ENCODE measurements at places on chromosomes 2 and 18.
A peak's percentile ranks its signal among the peaks of the same experiment; 100 is the strongest.

DNA sequence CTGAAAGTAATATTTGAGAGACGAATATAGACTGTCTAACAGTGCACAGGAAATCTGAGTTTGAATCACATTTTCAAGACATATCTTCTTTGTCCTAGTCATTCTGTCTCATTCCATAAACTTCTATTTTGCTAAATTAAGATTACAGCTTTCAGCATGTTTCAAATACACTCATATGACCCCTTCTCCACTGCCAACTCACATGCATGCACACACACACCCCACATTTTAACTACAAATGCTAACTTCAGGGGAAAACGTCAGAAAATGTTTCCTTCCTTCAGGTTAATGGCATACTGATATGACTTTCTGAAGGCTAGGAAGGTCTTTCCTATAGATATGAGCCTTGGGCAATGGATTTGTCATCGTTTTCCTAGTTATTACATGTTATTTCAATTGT, 373.7 kb downstream of the RBM43 start:
- DNase-seq = no peak

DNA sequence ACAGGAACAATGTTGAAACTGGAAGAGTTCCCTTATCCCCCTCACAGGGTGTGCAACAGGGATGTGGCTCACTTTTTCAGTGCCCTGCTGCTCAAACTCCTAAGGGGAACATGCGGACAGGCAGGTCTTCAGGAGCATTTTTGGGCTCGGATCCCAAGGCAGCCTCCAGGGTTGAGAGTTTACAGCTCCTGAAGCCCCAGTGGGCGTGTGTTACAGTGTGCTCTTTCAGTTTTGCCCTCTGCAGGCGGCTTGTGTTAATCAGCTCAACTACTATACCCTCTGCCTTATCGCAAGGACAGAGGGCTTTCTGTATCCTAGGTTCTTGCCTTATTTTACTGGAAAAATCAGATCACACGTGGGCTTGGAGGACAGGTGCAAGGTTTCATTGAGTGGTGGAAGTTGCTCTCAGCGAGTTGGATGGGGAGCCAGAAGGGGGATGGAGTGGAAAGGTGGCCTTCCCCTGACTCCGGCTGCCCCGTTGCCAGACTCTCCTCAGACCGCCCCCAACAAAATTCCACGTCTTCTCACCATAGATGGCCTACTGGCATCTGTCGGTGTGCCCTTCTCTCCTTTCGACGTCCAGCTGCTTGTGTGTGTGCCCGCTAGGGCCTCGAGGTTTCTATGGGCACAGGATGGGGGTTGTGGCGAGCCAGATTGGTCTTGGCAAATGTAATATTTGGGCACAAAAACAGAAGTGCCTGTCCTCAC, 541.9 kb downstream of the TMX3 start:
- no peak for DNase-seq

GRCh38 chr2:119371111-119371510, 4.3 kb downstream of the DBI start:
- peak; percentile 91 for DNase-seq

GRCh38 chr2:152155209-152155608, 20.4 kb downstream of the STAM2 start:
- no peak for DNase-seq

- no peak for DNase-seq
Observed at GRCh38 chr2:204896146-204896545, 350.9 kb downstream of the PARD3B start.

DNA sequence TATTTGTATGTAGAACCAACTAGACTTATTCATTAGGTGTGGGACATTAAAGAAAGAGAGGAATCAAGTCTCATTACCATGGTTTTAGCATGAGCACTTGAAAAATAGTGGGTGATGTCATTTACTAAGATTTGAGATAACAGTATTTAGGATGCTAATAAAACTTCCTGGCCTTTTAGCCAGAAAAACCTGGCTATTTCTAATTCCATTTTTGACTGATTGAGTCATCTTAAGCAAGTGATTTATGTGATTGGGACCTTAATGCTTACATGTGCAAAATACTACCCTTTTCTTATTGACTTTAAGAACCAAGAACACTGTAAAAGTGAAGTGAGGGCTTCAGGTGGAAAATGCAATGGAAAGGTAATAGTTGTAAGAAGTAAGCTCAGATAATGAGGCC, 196.8 kb upstream of the SESTD1 start:
- no peak for DNase-seq

GRCh38 chr2:183963609-183964008, 634.7 kb upstream of the ZNF804A start:
- no peak for DNase-seq

DNA sequence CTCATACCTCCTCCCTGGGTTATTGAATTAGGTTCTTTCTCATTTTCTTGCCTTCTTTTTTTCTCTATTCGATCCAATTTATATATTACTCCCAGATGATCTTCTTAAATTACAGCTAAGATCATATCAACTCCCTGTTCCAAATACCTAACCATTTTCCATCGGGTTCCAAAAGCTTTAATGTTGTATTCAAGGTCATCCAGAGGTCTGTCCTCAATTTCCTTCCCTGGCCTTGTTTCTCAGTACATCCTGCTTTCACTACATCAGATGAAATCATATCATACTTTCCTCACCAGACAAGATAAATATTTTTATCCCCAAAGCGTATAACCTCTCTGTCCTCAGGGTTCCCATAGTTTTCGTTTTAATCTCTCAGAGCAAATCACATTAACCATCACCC, 36.3 kb upstream of the GREB1L start:
- DNase-seq = no peak

DNA sequence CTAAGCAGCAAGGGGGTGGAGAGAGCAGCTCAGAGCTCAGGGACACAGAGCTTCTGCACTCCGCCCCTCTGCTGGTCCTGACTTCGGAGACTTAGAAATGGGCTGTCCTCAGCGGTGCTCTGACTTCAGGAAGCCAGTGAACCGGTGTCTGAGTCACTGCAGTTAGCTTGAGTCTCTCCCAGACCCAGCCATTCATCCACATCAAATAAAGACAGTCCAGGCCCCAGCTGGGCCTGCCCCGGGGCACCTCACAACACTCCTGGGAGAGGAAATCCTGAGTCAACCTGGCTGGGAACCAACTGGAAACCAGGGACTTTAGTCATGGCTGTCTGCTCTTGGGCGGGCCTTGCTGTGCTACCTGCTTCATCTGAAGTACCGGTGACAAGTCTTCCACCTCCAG, 5.4 kb upstream of the ITGB6 start:
- DNase-seq = no peak

- DNase-seq = no peak
Observed at GRCh38 chr2:205495819-205496218, 186.5 kb upstream of the NRP2 start.

DNA sequence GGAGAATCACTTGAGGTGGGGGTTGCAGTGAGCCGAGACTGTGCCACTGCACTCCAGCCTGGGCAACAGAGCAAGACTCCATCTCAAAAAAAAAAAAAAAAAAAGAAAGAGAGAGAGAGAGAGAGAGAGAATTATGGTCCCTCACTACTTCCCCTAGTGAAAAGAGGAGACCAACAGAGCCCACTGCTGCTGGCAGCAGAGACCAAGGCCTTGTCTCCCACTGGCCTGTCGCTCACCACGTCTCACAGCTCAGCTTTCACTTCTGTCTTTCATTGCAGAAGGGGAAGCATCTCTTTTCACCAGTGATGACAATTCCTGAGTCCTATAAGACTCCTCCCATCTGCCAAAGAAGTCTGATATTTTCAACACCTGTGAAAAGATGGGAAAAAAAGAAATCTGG, 81.3 kb downstream of the CLHC1 start:
- DNase-seq = no peak

DNA sequence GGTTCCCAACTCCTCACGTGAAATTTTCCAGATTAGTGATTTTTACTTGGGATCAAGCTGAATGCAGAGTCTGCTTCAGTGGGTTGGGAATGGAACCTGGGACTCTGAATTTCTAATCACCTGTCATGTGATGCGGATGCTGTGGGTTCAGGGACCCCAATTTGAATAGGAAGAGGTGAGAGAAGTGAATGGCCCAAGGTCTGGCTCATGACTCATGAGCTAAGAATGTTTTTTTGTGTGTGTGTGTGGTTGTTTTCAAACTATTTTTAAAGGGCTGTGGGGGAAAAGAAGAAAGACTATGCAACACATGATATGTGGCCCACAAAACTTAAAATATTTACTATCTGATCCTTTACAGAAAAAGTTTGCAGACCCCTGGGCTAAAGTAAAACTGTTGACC, 108.5 kb upstream of the CYRIA start:
- DNase-seq = no peak

GRCh38 chr2:43576981-43577892, 18.6 kb downstream of the THADA start:
- DNase-seq = no peak

GRCh38 chr18:64872710-64873458, 724.0 kb upstream of the LINC00305 start:
- no peak for DNase-seq

- no peak for DNase-seq
Observed at GRCh38 chr2:74314107-74314506, 29.1 kb downstream of the SLC4A5 start.

Data from substantia nigra (tissue), 51 donors.